Activated T-helper 1 cell treated with Interleukin-2 at 50 U/mL for 16 hours (primary cell): ENCODE measurements at places on chromosomes 6 and 20.

DNA sequence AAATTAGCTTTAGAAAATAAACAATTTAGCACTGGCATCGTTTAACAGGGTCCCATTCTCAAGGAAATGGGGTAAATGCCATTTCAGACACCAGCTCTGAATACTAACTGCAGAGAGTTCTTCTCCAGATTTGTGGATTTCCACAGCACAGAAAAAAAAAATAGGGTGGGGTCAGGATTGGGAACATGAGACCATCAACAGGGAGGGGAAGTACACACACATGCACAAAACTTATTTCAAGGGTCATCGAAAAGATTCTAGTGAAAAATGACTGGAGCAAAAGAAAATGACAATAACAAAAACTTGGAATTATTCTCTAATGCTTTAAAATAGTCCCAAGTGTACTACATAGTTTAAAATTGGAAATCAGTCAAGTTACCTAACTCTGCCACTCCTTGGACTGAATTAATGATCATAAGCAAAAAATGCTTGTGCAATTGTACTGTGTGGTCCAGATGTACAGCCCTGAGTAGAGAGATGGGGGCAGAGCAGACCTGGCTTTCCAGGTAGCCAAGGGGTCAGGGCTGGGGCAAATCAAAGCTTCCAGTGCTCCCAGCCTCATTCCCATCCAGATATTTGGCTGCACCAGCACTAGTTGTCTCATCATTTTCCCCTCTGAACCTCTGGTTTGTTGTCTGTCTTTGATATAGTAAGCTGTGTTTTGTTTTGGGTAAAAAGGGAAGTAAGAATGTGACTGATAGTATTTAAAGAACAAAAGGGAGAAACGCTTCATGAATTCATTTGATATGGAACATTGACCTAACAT, 152.4 kb downstream of the SOBP start:
- no peak for DNase-seq

DNA sequence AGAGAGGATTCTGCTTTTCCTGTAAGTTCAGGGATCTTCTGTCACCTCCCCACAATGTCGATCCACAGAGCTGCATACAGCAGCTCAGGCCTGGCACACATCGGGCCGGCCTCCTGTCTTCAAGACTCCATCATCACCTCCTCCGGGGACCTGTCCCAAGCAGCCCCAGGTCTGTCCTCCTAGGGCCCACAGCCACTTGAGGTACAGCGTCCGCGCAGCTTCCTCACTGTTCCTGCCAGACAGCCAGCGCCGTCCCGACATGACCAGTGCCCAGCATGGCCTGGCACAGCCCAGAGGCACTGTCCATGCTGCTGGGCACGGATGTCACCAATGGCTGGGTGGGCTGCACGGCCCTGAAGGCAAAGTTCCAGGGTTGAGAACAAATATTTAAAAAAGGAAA, 101.6 kb downstream of the DLL1 start:
- no peak for DNase-seq

DNA sequence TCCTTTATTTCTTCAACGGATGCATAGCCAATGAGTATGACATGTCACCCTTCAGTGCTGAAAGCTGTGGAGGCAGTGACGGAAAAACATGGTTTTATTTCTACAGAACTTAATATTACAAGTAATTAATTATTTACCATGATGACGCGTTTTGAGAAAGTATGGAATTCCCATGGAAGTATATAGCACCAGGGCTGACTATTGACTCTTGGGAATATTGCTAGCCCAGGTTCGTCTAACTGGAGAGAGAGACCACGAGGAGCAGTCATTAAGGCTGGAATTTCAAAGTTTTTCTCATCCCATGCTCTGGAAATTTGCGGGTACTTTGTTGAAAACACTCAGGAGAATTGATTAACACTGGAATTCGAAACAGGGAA, 155.2 kb upstream of the PRSS16 start:
- no peak for DNase-seq

DNA sequence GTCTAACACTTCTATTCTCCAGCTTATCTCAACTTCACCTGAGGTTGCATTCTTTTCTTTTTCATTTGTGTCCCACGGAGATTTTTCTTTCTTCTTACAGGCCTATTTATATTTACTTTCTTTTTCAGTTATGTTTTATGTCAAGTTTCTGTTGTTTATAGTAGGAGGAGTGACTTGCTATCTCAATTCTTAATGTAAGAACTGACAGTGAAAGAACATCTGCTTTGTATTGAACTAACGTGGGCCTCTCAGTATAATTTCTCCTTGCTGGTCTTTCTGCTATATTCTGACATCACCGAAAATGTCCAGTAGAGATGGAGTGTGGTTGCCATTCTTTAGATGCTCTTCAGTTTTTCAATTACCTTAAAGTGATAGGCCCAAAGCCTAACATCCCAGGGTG, 521.7 kb downstream of the EPM2A start:
- no peak for DNase-seq

DNA sequence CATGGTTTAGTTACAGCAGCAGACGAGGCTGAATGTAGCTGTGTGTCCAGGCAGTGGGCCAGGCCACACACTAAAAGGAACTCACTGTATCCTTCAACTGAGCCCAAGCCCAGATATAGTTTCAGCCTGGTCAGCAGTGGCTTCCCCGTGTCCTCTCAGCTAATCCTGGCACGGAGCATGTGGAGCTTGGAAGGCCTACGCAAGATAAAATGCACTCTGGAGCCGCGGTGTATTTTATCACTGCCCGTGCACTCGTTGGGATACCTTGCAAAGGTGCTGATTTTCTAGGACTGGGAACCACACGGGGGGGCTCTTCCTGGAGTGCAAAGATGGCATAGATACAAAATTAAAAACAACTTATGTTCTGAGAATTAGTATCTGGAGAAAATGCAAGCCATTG, 48.4 kb upstream of the IYD start:
- no peak for DNase-seq

GRCh38 chr6:89282749-89283148, 32.4 kb downstream of the GABRR2 start:
- DNase-seq: no peak

GRCh38 chr6:137019476-137020272, 25.1 kb downstream of the IL20RA start:
- DNase-seq: no peak

GRCh38 chr20:33999025-33999649, 5.4 kb downstream of the RALY start:
- no peak for DNase-seq

- no peak for DNase-seq
Measured at GRCh38 chr6:781350-781961, 88.5 kb upstream of the EXOC2 start.
